ENCODE measurements at places on chromosomes 11 and 22.

GRCh38 chr11:29163231-29163630 lies 853.6 kb downstream of the KCNA4 start:
- no peak for DNase-seq

- no peak for DNase-seq
Observed at GRCh38 chr11:100970283-100971164, 159.1 kb downstream of the PGR start.

DNA sequence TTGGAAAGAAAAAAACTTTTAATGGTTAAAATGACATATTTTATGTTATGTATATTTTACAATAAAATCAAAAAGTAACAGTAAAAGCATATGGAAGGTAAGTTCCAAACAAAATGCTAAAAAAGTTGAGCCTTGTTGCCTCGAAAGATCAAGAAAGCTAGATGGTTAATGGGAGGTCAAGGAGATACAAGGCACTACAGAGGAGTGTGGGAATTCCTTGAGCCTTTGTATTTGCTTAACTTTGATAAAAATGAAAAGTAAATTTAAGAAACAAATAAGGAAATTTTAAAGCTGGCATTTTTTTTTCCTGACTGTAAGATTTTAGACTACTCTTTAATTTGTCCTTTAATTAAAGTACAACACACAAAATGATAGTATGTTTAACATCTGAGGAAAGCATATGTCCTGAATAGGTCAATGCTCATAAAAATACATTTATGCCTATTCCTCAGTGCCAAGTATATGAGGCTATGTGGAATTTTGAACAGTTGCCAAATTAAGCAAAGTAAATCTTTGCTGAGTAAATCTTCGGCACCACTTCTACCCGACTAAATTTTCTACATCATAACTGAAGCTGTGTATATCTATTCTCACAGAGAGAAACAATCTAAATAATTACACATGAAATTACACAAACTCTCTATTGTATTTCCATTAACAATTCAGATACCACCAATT lies 108.8 kb downstream of the TTC28 start:
- no peak for DNase-seq

DNA sequence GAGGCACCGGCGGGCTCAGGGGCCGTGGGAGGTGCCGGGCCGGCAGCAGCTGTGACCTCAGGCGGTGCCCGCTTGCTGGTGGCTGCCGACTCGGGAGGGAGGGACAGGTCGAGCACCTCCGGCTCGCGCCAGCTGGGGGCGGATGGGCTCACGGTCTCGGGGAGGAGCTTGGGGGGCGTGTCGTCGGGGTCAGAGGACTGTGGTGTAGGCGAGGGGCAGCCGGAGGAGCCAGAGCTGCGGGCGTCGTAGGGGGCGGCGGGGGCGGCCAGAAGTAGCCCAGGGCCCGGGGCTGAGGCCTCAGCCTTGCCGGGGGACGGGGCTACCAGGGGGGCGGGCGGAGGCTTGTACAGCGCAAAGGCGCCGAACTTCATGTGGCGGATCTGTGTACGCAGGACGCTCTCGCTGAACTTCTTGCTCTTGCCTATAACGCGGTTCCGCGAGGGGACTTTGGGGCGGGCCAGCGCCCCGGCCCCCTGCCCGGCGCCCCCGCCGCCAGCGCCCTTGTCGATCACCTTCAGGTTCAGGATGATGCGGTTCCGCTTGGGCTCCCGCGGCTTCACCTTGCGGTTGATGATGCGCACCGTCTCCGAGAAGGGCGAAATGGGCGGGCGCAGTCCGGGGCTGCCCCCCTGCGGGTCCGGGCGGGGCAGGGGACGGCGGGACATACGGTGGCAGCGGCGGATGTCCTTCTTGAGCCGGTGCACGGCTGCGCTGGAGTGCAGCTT lies 5.5 kb downstream of the CBX6 start:
- no peak for DNase-seq

DNA sequence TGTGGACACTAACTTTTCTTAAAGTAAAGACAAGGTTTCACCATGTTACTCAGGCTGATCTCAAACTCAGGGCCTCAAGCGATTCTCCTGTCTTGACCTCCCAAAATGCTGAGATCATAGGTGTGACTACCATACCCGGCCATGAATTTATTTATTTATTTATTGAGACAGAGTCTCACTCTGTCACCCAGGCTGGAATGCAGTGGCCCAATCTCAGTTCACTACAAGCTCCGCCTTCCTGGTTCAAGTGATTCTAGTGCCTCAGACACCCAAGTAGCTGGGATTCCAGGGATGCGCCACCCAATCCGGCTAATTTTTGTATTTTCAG lies 29.7 kb upstream of the PCF11 start:
- no peak for DNase-seq

DNA sequence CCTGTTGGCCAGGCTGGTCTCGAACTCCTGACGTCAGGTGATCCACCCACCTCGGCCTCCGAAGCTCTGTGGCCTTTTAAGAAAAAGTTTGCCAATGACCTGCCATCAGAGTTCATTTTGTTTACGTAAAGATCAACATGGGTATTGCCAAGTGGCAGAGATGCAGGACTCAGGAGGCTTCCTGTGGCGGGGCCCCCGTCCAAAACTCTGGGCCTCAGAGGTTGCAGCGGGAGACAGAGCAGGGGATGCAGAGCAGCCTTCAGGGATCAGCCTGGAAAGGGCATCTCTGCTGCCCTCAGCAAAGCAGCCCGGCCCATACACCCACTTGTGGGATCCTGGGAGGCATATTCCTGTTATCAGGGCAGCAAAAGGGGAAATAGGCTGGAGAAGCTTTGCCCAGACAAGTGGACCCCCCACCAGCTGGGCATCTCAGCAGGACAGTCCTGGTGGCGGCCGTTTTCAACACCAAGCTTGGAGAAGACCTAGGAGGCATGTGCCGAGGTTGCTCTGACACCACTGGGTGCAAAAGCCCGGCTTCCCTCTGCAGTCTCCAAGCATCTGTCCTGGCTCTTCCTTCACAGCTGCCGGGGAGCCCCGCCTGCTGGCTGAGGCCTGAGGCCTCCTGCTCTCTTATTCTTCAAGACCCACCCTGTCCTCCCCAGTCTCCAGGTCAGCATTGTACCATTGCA lies 1152.4 kb downstream of the BRD1 start:
- DNase-seq: no peak

DNA sequence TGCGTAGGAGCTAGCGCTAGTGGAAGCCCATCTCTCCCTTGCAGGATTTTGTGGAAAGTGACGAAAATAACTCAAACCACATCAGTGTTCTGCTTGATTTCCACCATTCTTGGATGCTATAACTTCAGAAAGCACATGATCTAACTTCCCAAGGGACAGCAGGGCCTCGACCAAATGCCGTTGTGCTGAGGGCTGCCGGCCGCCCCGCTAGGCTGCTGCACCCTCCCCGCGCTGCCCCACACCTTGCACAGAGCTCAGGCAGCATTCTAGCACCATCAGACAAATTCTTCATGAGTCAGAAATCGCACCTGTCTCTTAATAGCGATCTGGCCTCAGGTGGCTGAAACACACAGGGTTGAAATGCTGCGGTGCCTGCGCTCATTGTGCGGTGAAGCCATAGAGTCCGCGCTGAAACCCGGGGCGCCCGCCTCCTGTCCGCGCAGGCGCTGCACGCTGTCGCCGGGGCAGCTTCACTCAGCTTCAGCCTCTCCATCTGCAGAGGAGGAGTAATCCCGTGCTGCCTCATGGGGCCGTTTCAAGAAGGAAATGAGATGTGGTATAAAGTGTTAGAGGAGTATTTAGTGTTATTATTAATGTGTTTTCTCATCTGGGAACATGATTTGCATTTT lies 59.2 kb upstream of the B3GAT1 start:
- DNase-seq: no peak

- no peak for DNase-seq
Observed at GRCh38 chr11:69115586-69116560, 39.9 kb upstream of the SMIM38 start.

- DNase-seq: no peak
Observed at GRCh38 chr22:30288419-30289140, 725 bp downstream of the CASTOR1 start.

- DNase-seq: no peak
Observed at GRCh38 chr22:24101966-24102365, 79.3 kb upstream of the SUSD2 start.

DNA sequence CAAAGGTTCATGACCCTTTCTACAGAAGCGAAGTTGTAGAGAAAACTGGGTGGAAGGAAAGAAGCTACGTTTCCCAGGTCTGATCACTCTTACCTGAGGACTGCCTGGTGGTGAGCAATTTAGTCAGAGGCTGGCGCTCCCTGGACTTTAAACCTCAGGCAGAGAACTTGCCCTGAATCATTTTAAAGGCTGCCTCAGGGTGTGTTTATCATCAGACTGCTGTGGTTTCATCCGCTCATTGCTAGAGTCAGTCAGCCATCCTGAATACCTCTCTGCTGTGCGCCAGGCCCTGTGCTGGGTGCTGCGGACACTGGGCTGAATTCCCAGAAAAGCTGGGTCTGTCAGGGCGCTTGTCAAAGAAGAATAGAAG lies 2.7 kb downstream of the DTX4 start:
- DNase-seq: no peak

GRCh38 chr11:76087749-76088148 lies 118.6 kb downstream of the WNT11 start:
- no peak for DNase-seq

All from CD4-positive, alpha-beta T cell treated with Interleukin-10 for 1 hour (primary cell).